ENCODE measurements at places on chromosomes 3 and 15. TPM values are rescaled to one million over a fixed set of nuclear protein-coding genes. Genes with fewer than 3 reads are reported as not detected.

TIMP4 gene
- total RNA-seq = not detected

CLRN1 gene
- not detected for total RNA-seq

OCA2 gene
- total RNA-seq = not detected

LRRIQ4 gene
- under 0.01 TPM for total RNA-seq

RAP2B gene
- 22.1 TPM for total RNA-seq

SPINT1 gene
- total RNA-seq = 60.3 TPM

NISCH gene
- total RNA-seq = 70.6 TPM

GOLGA8Q gene
- 1.3 TPM for total RNA-seq

SLC9C1 gene
- total RNA-seq = 0.54 TPM

MUC13 gene
- not detected for total RNA-seq

MYEF2 gene
- 7.5 TPM for total RNA-seq

ARNT2 gene
- 0.54 TPM for total RNA-seq

EPB42 gene
- total RNA-seq = 0.54 TPM

SUSD5 gene
- total RNA-seq = under 0.01 TPM

DUOXA2 gene
- under 0.01 TPM for total RNA-seq

SNTN gene
- total RNA-seq = not detected

CGNL1 gene
- under 0.01 TPM for total RNA-seq

CLDN18 gene
- not detected for total RNA-seq

BUB1B gene
- 3.0 TPM for total RNA-seq

FRMD4B gene
- total RNA-seq = 76.5 TPM

SPTSSB gene
- total RNA-seq = under 0.01 TPM

PDE8A gene
- 5.7 TPM for total RNA-seq

PRSS50 gene
- under 0.01 TPM for total RNA-seq

DCLK3 gene
- total RNA-seq = not detected

FES gene
- total RNA-seq = 229 TPM

All from hematopoietic multipotent progenitor cell (in vitro differentiated cells).